ENCODE measurements at places on chromosomes 12 and 14. TPM values are rescaled to one million over a fixed set of nuclear protein-coding genes. Genes with fewer than 3 reads are reported as not detected.

Gene AICDA
- total RNA-seq = not detected

Gene KLRC1
- total RNA-seq = not detected

Gene CAPZA3
- total RNA-seq = not detected

Gene CHMP4A
- 44.7 TPM for total RNA-seq

GRCh38 chr12:102461501-102461900 lies 18.9 kb downstream of the IGF1 start:
- DNase-seq = no peak

DNA sequence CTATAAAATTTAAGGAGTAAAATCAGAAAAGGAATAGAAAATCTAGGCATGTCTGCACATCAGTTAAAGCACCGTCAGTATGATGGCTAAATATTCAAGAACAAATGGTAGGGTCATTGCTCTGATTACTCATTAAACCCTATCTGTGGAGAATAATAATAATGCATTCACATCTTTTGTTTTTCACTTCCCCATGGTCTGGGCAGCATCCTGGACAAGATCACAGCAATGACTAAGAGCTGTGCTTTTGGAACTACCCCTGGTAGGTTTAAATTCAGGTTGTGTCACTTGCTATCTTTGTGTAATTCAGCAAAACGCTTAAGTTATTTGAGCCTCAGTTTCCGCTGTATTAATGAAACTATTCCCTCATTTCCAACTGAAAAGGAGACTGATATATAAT lies 33.1 kb downstream of the C12orf42 start:
- DNase-seq = no peak

DNA sequence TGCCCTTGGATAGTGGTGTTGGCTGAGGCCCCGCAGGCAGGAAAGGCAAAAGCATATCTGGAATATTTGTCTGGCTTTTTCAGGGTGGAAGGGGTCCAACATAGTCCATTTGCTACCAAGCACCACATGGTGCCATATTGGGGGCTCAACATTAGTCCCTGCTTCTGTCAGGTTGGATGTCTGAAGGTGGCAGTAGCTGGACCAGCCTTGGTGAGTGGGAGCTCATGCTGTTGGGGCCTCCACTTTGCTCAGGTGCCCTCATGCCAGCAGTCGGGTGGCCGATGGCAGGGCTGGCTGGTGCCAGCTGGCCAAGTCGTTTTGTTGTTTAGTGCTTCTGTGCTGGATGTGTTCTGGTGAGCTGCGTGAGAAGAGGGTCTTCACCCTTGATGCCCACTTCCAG lies 135.3 kb downstream of the PAPOLA start:
- DNase-seq = no peak

GRCh38 chr12:34599530-34600513 lies 577.5 kb downstream of the ALG10 start:
- DNase-seq = no peak

GRCh38 chr12:60760965-60761364 lies 1165.1 kb downstream of the SLC16A7 start:
- DNase-seq = no peak

DNA sequence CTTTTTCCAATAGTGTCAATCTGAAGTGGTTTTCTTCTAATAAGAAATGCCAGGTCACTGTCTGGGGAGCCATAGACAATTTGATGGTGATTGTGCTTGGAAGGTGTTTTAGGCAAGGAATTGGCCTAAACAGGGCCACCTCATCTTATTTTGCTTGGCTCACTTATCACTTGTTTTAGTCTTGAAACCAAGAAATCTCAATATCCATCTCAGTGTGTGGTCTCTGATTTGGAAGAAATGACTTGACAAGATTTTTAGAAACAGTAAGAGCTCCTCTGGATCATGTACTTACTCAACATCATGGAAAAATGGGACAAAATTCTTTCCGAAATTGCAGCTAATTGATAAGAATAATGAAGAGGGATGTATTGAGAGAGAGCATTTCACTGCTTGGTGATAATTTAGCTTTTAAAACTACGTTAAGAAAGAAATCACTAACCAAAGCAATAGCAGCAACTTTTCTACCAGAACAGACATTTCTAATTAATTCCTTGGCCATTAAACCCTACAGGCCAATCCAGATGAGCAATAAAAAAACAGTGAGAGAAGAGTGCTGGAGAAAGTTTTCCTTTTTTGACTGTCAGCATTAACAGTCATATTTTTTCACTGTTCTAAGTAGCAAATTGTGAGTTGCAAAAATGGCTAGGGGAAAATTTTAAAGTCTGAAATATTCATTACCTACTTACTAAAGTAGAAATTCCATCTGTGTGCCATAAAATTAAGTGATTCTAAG lies 157.3 kb downstream of the AEBP2 start:
- DNase-seq = no peak

- DNase-seq = no peak
Observed at GRCh38 chr12:14678547-14679150, 17.8 kb downstream of the GUCY2C start.

Data from neural crest cell (in vitro differentiated cells).